ENCODE measurements at places on chromosomes 7 and 10.

- DNase-seq: no peak
These were observed 244.7 kb downstream of the PTEN start for GRCh38 chr10:88108115-88108610.

DNA sequence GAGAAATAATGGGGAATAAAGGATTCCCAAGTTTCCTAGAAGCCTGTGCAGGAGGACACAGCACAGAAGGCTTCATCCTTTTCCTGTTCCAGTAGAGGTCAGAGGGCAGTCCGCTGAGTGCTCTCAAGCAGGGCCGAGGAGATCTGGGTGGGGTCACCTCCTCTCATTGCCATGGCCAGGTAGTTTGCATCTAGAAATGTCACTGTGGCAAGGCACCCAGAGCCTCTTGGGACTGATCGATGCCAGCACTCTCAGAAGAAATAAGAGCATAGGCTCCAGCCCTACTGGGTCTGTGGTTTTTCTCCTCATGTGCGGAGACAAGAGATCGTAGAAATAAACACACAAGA, 7.9 kb downstream of the NUB1 start:
- DNase-seq: no peak

DNA sequence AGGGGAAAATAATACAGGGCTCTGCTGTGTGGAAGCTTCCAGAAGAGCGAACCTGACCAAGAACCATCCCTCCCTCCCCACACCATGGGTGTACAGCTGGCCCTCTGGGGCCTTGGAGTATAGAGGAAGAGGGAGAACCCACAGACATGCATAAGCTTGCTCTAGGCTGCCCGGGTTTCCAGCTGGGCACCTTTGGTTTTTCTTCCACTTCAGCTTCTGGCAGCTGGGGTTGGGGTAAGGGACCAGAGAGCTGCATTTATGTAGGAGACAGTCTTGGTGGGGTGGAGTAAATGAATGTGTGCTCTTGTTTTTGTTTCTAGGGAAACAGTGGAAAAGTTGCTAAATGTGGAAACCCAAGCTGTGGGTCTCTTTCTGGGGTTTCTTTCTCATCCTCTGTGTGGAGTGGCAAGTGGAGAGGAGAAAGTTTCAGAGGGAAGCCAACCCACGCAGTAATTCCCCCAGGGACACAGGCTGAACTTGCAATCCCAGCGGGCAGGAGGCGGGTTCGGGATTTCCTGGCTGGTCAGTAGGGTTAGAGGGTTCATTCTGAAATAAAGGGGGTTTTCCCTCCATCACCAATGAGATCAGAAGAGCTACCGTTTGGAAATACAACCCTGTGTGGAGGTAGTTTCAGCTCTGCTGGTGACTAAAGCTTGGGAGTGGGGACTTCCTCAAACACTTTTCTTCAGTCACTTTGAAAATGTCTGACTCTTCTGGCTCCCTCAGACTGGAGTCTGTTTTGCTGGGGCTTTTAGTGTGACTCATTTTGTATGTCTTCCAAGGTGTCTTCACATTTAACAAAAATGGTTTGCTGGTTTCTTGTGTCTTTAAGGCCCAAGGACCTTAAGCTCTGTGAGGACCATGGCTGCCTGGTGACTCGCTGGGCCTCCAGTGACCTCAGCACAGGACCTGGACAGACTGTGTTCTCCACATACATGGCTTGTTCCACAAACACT, 22.2 kb upstream of the SRGN start:
- DNase-seq: no peak

DNA sequence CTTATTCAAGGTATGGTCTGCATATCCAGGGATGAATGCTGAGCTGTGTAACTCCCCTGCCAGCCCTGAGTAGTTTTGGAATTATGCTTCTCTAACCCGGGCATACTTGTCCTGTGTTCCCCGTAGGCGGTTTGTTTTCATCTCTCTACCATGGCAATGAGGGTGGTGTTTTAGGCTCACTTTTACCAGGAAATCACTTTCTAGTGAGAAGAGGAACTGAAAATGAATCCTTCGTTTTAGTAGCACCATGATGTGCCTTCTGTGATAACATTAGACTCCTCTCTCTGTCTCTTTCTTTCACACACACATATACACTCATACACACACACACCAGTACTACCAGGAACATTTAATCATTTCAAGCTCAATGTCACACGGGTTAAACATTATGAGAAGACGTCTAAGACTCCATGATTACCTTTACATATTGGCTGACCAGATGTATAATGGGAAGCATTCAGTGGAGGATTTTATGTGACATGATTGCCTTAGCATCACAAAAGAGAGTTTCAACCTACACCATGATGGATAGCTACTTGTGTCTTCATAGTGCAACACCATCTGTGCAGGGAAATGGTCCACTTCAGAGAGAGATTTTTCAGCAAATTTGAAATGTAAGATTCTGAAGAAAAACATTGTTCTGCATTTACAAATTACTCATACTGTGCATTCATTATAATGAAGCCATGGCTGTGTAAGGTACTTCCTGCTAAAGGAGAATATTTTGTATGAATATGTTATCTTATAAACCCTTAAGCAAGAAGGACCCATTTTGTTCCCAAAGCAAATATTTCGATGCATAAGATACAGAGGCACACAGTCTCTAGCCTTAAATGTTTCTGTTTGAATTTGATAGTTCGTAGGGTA, 31.0 kb upstream of the PFKP start:
- DNase-seq: no peak

DNA sequence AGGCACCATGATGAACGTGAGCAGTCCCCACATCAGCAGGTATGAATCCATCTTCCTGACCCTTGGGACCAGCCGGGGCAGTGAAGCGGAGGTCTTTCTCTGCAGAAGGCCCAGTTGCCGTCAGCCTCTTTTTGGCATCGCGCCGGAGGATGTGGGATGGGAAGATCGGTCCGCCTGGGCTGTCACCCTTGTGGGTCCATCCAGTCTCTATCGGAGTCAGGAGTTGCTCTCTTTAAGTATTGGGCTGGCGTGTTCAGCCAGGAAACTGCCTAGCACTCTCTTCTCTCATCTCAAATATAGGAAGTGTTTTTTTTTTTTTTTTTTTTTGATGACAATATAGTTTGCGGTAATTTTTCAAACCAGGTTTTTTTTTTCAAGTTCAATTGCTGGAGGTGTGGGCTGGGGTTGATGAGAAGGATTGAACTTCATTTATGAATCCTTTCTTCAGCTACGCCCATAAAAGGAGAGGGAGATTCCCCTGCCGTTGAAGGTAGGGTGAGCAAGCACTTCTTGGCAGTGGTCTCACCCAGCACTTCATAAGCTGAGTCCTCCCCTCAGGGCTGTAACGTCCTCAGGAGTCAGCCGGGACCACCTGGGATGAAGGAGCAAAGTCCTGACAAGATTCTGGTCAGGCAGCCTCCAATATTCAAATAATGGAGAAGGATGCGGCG, at the start of gene IL2RA:
IL2RA (minus strand) TSS at position 267 of the 671 bp plus-strand sequence; CDS start at position 51, 216 bp downstream.
- DNase-seq: no peak

DNA sequence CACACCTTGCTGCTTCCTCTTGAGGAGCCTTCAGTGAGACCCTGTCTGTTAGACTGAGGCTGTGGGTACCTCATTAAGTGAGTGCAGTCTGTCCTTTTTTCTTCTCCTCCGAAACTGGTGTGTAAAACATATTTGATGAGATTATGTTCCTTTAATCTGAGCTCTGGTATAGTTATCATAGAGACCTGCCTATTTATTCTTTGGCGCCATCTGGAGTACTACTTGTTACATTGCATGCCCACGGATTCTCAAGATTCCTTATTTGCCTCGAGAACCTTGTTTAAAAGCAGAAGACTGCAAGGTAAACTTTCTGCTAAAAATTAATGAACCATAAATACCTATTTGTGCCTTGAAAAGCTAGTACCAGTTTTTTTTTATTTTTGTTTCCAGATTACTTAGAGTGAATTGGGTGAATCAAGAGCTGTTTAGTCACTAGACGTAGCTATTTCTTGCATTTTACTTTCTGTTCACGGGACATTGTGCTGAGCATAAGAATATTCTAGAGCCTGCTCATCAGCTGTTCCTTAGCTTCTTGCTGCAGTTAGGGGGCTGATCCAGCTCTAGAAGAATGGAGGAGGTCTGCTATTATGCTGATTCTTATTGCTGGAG, 16.9 kb upstream of the STMP1 start:
- no peak for DNase-seq

DNA sequence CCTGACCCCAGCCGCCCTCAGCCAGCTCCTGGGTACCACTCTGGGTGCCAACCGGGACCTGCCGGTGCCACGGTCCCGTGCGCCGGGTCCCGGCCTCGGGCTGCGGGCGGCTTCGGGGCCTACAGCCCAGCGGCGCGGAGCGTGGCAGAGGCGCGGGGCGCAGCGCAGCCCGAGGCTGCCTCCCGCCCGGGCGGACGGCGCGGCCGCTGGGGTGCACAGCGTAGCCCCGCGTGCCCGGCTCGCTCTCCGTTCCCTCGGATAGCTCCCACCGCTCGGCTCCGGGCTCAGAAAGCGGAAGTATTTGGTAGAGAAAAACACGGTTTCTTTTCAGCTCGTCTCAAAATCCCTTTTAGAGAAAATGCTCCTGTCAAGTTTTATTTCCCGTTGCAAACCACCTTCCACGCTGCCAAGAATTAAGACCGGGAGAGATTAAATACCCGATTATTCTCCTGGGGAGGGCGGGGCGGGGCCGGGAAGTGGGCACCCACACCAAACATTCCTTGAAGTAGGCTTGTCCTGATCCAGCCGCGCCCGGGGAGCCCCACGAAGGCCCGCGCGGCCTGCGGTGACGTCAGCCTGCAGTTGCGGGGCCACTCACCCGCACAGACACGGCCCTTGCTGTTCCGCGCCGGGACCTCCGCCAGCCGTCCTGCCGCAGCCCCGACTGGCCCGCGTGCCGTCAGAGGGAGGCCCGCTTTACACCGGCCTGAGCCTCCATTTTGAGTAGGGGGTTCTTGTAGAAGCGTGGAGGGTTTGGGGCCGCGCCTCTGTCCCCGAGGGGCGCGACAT, 7.2 kb downstream of the HOXA13 start:
- no peak for DNase-seq

- DNase-seq: peak; percentile 63
These were observed 511.6 kb upstream of the IGFBP3 start for GRCh38 chr7:46432708-46433107.

- DNase-seq: no peak
These were observed 30.8 kb upstream of the VSIR start for GRCh38 chr10:71804077-71804476.

GRCh38 chr7:3730276-3730675, 429.2 kb downstream of the SDK1 start:
- no peak for DNase-seq

GRCh38 chr7:129821476-129821875, 131.3 kb downstream of the UBE2H start:
- no peak for DNase-seq

DNA sequence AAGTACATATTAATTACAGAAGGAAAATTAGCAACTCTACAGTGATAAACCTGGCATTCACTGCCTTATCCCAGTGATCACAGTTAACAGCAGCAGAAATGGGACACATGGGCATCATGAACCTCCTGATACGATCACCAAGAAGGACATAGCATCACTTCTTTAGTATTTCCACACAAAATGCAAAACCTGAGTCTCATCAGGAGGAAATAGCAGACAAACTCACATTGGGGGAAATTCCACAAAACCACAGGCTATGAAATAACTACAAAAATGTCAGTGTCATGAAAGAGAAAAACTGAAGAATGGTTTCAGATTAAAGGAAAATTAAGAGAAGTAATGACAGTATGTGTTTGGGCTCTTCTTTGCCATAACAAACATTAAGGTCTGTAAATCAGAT, 12.0 kb upstream of the PURB start:
- no peak for DNase-seq

DNA sequence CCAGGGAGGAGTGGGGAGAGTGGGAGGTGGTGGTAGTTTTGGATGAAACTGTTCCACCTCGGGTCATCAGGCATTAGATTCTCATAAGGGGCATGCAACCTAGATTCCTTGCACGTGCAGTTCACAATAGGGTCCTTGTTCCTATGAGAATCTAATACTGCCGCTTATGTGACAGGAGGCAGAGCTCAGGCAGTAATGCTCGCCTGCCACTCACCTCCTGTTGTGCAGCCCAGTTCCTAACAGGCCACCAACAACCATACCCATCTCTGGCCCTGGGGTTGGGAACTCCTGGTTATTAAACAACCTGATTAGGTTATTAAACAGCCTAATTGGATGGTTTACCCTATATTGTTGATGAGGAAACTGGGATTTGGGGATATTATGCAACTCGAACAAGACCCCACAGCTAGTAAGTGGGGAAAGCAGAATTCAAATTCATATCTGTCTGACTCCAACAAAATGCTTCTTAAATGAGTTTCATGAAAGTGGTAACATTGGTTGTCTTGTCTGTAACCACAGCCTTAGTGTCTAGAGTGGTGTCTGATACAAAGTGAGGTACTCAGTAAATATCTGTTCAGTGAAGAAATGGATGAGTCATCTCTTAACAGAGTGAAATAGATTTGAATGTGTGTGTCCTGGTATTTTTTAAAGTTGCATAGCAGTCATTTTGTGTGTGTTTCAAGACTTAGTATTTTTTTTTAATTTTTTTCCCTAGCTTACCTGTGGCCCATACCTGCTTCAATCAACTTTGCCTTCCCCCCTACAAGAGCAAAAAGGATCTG, 101.6 kb downstream of the HECTD2 start:
- peak; percentile 85 for DNase-seq

DNA sequence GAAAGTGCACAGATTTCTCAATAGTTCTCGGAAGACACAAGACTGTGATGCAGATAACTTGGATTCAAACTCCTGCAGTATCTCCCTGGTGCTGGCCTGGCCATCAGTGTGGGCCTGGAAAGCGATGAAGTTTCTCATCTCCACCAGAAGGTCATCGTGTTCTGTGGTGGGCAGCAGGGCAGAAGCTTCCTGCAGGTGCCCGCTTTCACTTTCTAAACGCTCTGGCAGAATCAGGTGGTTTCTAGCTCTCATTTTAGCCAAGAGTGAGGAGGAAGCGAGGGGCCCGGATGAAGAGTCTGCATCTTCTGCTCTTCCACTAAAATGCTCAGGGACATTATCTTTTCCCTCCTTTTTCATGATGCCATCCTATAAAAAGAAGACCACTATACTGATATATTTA, 63.0 kb upstream of the DRGX start:
- no peak for DNase-seq

GRCh38 chr7:117896339-117896738, 23.1 kb upstream of the CTTNBP2 start:
- no peak for DNase-seq

DNA sequence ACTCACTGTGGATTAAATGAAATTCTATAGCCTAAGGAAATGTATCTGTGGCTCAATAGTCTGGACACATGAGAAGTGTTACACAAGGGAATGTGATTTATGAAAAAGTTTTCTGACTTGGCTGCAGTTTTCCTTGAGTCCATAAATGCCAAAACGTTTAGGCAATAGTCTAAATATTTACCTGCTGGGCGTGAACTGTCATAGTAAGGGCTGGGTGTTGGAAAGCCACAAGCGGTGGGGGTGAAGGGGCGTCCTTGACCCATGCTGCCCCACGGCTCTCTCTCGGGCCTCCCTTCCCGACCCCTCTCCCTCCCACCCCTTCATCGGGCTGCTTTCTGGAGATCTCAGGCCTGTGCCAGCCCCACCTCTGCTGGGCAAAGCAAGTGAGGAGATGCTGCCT, 223.7 kb downstream of the BUB3 start:
- no peak for DNase-seq
